Common myeloid progenitor, CD34-positive (primary cell): ENCODE measurements at places on chromosomes 13 and 19.

DNA sequence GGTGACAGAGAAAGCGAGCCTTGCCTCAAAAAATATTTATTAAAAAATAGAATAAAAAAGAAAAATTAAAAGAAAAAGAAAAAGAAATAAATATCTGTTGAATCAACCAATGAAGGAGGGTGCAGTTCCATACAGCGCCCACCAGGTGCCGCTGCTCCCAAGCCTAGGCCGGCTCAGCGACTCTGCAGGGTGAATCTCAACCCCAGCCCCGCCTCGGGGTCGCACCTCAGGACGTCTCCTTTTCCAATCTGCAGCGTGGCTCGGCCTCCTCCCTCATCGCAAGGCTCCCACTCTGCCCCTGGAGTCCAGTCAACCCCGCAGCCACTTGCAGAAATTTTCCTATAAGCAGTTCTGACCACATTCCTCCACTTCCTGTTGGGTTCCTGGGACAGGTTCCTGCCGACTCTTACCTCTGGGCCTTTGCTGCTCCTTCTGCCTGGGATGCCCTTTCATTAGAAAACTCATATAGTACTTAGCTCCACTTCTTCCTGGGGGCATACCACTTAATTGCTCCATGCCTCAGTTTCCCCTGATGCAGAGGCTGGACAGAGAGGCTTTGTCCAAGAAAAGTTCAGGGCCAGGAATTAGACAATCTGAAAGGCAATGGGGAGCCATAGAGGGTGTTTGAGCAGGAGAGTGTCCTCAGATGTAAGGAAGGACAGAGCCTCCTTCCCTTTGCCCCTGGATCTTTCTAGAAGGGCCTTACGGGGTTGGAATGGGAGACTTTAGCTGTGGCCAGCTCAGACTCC is 24.3 kb downstream of the NFILZ start:
- peak; percentile 54 for DNase-seq
- no peak overlapping the region for H3K27ac ChIP-seq
- no peak overlapping the region for H3K4me3 ChIP-seq
- peaks cover 3% of the 10 kb centered on the region for H3K27me3 ChIP-seq
- no peaks in the 10 kb centered on the region for H3K36me3 ChIP-seq

GRCh38 chr13:73596382-73596781 is 537.6 kb downstream of the KLF5 start:
- no peaks in the 10 kb centered on the region for H3K4me1 ChIP-seq
- H3K36me3 ChIP-seq = no peaks in the 10 kb centered on the region
- no peak overlapping the region for H3K4me3 ChIP-seq
- no peak for DNase-seq
- no peaks in the 10 kb centered on the region for H3K27me3 ChIP-seq
- H3K27ac ChIP-seq = no peak overlapping the region

DNA sequence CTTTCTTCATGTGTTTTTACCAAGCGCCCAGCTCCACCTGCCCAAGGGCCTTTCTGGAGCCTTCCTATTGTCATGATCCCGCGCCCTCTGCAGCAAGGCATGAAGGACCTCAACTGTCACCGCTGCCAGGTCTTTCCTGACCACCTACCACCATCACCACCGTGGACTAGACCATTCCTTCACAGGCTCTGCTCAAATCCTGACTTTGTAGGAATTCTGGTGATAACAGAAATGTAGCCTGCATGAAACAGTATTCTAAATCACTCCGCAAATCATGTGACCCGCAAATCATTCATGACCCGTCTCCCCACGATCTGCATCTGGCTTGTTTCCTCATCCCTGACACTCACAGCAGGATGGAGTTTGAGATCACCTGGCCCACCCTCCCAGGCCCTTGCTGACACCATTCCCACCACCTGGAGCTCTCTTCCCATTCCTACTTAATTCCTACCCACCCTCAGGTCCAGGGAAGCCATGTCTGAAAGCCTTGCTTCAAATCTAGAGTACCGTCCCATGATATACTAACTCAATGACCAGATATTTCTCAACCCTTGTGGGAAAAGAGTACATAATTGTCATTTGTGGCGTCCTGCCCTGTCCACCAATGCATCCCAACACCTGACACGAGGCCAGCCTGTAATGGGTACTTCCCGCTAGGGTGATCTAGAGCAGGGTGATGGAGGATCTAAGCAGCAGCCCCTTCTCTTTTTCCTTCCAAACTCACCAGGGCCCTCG is 1.3 kb downstream of the UBE2S start:
- DNase-seq = no peak
- H3K27ac ChIP-seq = peak overlapping the region; percentile 94
- H3K4me3 ChIP-seq = peak overlapping the region; percentile 78
- H3K36me3 ChIP-seq = peaks cover 7% of the 10 kb centered on the region

GRCh38 chr13:113765564-113765910 is 6.5 kb downstream of the TMEM255B start:
- no peak overlapping the region for H3K27ac ChIP-seq
- no peaks in the 10 kb centered on the region for H3K4me1 ChIP-seq
- no peak for DNase-seq
- H3K4me3 ChIP-seq = no peak overlapping the region
- H3K27me3 ChIP-seq = peaks cover 2% of the 10 kb centered on the region
- H3K36me3 ChIP-seq = no peaks in the 10 kb centered on the region

DNA sequence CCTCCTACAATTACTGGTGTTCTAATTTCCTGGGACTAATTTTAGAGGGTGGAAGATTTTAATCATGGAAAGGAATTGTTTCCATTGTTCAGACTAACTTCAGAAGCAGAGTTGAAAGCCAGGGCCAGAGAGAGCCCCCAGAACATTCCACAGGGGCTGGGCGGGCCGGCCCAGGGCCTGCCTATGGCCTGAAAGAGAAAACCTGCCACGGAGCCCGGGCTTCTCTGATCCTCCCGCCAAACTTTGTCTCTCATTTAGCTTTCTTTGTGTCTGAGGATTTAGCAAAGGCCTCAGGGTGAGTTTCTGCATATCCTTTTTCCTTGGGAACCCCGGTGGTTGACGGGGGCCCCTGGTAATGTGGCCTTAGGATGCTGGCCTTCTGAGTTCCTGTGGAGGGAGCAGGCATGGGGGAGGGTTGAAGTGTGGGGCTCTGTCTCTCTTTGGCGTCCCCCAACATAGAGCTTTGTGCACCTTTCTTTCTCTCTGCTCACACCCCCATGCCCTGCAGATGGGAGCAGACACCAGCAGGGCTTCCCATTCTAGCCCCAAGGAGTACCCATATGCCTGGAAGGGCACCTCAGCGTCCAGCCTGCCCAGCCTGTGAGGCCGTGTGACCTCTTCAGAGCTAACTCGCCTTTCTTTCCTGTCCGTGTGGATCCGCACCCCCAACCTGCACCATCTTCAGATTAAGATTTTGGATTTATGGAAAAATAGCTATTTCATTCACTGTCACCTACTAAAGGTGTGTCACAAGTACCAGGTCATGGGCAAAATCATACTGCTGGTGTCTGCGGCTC is 539.5 kb downstream of the FGF9 start:
- no peaks in the 10 kb centered on the region for H3K27me3 ChIP-seq
- no peak for DNase-seq
- H3K4me3 ChIP-seq = no peak overlapping the region
- no peak overlapping the region for H3K27ac ChIP-seq
- no peaks in the 10 kb centered on the region for H3K36me3 ChIP-seq
